Peyer's patch (tissue), 4 donors: ENCODE measurements at places on chromosomes 6 and 20.

DNA sequence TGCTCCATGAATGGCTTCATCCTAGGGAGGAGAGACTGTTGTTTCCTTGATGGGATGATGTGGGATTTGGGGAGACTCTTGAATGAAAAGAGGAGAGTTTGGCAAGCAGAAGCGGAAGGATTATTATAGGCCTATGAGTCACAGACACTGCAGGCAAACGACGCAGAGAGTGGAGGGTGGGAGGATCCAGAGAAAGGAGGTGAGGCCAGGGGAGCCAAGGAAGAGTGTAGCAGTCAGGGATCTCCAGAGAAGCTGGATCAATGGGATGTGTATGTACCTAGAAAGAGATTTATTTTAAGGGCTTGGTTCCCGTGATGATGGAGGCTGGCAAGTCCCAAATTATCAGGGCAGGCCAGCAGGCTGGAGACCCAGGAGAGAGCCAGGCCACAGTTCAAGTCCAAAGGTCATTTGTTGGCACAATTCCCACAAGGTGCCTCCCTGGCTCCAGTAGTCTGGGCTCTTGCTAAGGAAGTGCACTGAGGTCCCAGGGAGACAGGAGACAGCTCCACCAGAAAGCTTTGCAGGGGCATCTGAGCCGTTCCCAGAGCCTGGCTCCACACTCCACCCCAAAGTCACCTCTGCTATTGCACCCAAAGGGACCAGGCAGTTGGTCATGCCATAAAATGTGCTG lies 76.0 kb downstream of the ADTRP start:
- DNase-seq: no peak

DNA sequence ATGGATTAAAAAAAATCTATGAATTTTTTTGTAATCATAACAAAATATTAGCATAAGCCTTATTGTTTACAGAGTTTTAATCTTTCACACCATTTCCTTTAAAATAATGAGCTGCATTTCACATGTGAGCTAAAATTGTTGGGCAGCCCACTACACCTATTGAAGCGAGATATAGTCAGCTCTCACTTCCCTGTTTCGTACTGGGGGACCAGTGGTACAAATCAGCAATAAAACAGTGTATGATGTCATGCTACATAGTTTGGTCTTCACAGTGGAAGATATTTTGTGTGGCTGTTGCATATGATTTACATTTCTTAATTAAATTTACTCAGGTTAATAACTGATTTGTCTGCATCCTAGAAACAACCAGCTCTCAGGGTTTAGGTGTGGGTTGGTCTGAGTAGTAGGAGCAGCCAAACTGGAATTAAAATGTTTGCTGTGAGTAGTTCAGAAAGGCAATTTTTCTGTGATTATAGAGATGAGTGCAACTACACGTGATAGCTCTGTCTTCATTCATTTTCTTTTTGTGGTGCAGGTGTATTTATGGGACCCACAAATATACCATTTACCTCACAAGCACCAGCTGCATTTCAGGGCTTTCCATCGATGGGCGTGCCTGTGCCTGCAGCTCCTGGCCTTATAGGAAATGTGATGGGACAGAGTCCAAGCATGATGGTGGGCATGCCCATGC lies 99.3 kb downstream of the B3GAT2 start:
- no peak for DNase-seq

- no peak for DNase-seq
Measured at GRCh38 chr20:5871459-5872410, 78.6 kb downstream of the TRMT6 start.

- no peak for DNase-seq
Measured at GRCh38 chr6:570825-571224, 86.1 kb downstream of the HUS1B start.

DNA sequence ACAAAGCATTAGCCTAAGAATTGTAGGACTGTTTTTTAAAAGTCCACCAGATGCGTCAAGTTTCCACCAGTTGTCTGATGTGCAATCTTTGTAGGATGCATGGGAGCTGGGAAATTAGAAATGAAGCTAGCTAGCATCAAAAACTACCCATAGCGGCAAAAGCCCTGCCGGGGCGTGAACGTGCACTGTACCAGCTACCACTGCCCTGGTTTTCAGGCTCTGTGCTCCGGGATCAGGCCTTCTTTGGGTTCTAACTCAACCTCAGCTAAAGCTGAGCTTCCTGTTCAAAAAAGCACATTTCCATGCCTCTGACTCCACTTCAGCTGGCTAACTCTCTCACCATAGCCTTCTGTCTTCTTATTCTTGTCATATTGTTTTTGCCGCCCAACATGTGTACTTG lies 26.9 kb upstream of the FUCA2 start:
- DNase-seq: no peak

- no peak for DNase-seq
Measured at GRCh38 chr20:53503517-53503919, 90.1 kb downstream of the ZNF217 start.
